ENCODE measurements at places on chromosomes 16 and 17.

DNA sequence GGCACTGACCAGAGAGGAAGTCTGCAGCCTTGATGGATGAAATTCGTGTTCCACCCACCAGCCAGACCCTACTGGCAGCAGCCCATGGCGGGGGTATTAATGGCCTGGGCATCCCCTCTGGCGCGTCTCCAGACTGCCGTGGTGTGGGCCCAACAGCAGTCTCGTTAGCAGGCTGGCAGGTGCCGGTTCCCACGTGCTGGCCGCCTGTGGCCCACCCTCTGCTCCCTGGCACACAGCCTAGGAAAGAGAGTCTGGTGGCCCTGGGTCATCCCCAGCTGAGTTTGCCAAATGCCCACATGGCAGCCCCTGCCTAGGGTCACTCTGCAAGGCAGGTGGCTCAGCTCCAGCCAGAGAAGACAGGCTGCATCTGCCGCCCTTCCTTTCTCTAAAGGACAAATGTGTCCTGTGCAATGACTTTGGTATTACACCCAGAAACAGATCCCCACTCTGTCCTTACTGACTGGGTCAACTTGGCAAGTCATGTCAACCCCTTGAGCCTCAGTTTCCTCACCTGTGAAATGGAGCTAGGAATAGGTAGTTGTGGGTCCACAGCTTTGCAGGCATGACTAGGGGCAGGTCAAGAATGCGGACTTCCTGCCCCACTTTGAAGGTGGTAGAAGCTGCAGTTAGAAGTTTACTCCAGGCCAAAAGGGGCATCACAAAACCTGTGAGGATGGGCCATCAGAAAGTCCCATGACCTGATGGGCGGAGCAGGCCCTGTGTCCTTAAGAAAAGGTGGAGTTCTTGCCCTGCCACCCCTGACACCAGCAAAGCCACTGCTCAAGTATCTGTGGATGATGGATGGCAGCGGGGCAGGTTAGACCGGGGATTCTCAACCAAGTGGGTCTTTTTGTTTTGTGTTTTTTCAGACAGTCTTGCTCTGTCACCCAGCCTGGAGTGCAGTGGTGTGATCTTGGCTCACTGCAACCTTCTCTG is 76.6 kb downstream of the ABCC6 start:
- peak; percentile 7 for DNase-seq

DNA sequence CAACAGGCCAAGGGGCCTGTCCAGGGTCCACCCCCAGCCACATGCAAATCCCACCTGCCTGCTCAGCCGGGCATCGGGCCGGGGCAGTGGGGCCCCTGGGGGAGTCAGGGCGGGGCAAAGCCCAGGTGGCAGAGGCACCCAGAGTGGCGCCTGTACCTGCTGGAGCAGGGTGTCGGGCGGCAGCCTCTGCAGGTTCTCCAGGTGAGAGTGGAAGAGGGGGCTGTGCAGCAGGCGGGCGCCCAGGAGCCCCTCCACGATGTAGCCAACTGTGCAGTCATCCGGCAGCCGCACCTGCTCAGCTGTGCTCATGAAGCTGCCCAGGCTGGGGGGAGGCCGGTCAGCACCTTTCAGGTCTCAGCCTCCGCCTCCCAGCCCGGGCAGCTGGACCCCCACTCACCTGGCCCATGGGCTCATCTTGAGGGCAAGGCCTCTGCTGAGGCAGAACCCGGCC is 2.1 kb downstream of the RFNG start:
- no peak for DNase-seq

DNA sequence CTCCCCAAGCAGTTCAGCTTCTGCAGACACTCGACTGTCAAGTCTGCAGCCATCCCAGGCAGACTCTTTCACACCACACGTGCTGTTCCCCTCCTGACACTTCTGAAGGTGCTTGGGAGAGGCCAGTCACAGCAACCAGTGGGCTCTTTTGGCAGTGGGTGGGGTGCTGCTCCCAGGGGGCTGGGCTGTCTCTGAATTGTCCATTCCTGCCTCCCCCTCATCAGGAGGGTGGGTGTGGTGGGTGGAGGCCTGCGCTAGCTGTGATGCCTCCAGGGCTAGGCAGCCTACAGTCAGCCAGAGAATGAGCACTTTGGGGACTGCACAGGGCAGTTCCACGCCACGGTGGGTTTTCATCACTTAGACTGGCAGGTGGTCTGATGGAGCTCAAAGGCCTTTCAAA is 10.3 kb downstream of the STARD3 start:
- DNase-seq, result no peak

DNA sequence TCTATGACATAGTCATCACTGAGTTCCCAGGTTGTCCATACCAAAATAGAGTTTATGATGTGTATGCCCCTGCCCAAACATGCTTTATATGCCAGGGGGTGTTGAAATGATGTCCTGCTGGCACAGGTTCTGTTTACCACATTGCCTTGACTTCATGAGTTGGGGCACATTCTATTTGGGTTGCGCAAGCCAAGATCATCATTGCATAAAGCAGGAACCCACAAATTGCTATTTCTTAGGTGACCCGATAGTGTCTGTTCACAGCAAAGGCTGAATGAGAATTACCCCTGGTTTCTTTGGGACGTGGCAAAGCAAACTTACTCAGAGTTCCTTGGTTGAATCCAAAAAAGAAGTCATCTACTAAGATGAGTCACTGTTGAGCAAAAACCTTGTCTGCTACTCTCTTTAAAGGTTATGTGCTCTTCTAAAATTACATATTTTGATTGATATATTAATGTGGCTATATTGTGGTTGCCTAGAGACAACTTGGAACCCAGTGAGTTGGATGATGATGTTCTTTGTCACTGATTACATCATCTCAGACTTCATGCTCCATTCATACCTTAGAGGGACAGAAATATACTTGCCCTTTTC is 912.6 kb upstream of the SOX9 start:
- no peak for DNase-seq

- DNase-seq, result no peak
Measured at GRCh38 chr17:265718-266117, 84.3 kb upstream of the DOC2B start.

DNA sequence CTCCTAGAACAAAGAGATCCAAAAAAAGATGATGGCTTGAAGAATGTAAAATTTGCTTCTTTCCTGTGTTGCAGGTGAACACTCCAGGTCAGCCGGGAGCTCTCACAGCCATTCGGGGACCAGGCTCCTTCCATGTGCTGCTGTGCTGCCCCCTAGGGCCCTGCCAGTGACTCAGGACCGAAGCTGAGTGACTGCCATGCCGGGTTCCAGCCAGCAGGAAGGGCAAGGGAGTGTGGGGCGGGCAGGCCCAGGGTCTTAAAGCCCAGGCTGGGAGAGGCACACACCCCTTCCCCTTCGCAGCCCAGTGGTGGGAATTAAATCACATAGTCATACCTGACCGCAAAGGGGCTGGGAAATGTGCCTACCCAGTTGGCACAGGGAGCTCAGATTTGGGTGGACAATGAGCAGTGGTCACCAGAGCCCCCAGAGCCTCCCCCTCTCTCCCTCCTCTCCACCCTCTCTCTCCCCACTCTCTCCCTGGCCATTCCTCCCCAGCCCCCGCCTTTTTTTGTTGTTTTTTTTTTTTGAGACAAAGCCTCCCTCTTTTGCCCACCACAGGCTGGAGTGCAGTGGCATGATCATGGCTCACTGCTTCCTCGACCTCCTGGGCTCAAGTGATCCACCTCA is 11.5 kb downstream of the EPOP start:
- peak; percentile 67 for DNase-seq

DNA sequence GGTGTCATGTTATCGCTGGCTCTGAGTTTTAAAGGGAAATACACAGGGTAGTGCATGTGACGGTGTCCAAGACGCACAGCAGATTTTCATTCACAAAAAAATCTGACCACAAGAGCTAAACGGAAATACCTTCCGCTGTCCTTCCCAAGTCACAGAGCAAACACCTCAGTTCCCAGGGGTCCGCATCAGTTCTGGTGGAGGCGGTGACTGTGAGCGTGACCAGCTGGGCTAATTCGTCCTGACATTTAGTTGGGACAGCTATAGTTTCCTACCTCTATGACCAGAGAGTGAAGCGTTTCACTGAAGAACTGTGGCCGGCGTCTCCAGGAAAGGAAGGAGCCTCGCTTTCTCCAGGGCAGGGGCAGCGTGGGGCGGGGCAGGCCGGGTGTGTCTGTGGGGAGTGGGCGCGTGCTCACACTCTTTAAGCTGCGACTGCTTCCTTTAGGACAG is 10.5 kb upstream of the FASN start:
- DNase-seq, result no peak

- DNase-seq, result no peak
Measured at GRCh38 chr17:74571621-74572270, 4.4 kb upstream of the CD300H start.

GRCh38 chr17:7405350-7406234 is 1.7 kb upstream of the TMEM256 start:
- no peak for DNase-seq
